T-helper 17 cell (primary cell): ENCODE measurements at places on chromosomes 6 and 20. TPM values are rescaled to one million over a fixed set of nuclear protein-coding genes. Genes with fewer than 3 reads are reported as not detected.

The SLC17A3 gene
- 2.4 TPM for total RNA-seq

The TSHZ2 gene
- total RNA-seq = 30.7 TPM

The GNMT gene
- 0.97 TPM for total RNA-seq

The MACROD2 gene
- not detected for total RNA-seq
